ENCODE measurements at places on chromosomes 6 and 20.

DNA sequence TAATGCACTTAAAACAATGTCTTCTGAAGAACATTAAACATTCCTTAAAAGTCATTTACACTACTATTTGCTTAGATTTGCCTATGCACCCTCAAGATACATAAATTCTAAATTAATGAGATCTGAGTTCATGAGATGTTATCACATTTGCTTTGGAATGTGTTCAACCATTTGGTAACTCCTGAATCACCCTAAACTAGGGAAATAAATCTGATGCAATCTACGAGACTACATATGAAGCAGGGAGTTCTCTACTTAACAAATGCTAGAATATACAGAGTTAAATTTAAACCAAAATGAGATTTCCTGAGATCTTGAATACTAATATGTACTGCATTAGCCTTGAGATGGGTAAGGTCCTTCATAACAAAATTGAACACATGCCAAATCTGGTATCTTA is 170.1 kb downstream of the CLIC5 start:
- DNase-seq, result no peak

GRCh38 chr20:34708621-34709043 is 4.5 kb downstream of the TP53INP2 start:
- peak; percentile 47 for DNase-seq

DNA sequence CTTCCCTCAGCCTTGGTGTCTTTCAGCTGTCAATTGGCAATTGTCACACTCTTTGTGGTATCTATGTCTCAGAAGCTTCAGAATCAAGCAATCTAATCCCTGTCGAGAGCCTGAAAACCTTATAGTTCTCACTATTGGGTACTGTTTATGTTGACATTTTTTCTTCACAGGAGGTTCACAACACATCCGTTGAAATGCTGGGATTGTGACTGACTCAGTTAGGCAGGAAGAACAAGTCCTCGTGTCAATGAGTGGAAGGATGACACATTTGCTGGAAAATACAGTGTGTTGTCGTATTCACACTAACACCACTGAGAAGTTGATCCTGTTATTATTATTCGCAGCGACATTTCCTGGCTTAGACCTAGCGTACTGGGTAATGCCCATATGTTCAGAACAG is 163.9 kb upstream of the CITED2 start:
- DNase-seq, result no peak

GRCh38 chr6:34047913-34048867 is 97.7 kb downstream of the GRM4 start:
- DNase-seq, result no peak

DNA sequence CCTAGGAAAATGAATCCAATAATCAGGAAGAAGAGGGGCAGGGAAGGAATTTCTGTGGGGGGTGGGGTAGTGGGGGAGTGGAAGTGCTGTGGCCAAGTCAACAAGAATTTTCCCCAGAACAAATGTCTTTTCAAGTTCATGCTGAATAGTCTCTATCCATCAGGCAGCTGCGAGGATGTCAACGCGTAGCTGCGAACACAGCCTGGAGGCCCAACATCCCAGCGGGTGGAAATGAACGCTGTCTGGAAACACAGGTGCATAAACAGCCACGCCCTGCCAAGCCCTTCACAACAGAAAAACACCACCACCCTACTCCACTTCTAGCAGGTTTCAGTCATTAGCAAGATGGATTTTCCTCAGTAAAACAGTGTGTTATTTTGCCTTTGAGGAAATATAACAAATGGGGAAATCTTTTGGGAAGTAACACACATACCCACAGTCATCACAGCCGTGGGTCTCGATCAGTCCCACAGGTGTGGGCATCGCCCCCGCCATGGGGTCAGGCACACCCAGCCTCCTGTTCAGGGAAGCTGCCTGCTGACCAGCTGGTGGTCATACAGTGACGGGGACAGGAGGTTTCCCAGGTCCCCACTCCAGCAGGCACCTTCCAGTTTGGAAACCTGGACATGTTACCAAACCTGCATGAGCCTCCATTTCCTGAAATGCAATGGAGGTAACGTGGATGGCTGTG is 112.1 kb upstream of the THBS2 start:
- DNase-seq, result no peak

GRCh38 chr20:21510414-21511384 is 3.2 kb downstream of the NKX2-2 start:
- no peak for DNase-seq

DNA sequence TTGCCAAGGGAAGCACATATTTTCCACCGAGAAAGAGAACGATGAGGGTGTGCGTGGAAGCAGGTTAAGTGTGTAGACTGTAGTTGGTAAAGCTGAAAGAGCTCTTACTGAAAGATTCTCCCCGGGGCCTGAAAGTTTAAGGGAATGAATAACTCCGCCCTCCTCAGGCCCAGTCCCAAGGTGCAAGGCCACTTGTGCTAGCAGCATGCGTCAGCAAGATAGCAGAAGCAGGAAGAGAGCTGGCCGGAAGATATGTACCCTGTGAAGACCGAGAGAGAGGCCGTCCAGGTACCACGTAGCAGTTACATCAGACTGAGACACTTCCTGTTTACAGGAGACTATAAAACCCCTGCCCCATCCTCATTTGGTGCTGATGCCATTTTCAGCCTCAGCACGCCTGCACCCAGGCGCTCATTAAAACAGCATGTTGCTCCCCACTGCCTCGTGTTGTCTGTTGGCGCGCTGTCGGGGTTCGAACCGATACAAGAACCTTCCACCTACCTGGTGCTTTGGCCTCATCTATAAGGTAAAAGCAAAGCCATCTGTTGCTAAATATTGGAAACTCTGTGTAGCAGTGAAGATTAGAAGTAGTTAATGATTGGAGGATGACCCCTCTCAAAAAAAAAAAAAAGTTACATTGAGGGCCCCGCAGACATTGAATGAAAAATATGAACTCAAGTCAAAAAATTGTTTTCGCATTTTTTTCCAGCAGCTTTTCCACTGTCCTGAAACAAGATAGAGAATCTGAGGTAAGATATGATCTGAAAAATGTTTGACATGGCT is 18.6 kb upstream of the FAM135A start:
- DNase-seq, result no peak

GRCh38 chr20:10795286-10796026 is 121.7 kb upstream of the JAG1 start:
- DNase-seq, result no peak

- DNase-seq, result no peak
These were observed 200.1 kb upstream of the HEY2 start for GRCh38 chr6:125549202-125549884.

GRCh38 chr6:154432533-154433476 is 76.2 kb upstream of the IPCEF1 start:
- no peak for DNase-seq

- no peak for DNase-seq
These were observed 117.5 kb upstream of the PCSK2 start for GRCh38 chr20:17109307-17109706.

- DNase-seq, result no peak
These were observed 114.2 kb upstream of the SSTR4 start for GRCh38 chr20:22920898-22921297.

DNA sequence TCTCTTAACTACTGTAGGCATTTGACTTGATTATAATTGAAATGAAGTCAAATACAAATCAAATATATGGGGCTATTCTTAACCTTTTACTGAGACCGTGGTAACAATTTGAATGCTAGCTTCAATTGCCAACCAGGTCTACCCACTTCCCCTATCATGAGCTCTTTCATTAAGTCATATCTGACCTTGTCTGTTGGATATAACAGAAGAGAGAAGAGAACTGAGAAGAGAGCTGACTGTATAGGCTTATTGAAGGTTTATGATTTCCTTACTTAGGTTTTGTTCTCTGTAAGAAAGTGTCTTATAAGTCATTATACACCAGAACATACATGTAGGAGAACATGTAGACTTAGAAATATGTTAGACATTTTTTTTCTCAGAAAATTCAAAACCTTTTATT is 549.4 kb downstream of the COL12A1 start:
- DNase-seq, result no peak
